ENCODE measurements at places on chromosomes 11 and 22. TPM values are rescaled to one million over a fixed set of nuclear protein-coding genes. Genes with fewer than 3 reads are reported as not detected.

- DNase-seq, result no peak
These were observed 36.9 kb downstream of the F2 start for GRCh38 chr11:46755962-46756361.

GRCh38 chr11:118353084-118353710, 6.2 kb upstream of the UBE4A start:
- peak; percentile 68 for DNase-seq

WNT11 gene
- 67.7 TPM for total RNA-seq

GRCh38 chr22:36224245-36224644, 15.1 kb downstream of the APOL2 start:
- no peak for DNase-seq

ZFTA gene
- total RNA-seq, result 35.2 TPM

- DNase-seq, result no peak
These were observed 29.8 kb downstream of the MUC6 start for GRCh38 chr11:1006762-1007161.

DNA sequence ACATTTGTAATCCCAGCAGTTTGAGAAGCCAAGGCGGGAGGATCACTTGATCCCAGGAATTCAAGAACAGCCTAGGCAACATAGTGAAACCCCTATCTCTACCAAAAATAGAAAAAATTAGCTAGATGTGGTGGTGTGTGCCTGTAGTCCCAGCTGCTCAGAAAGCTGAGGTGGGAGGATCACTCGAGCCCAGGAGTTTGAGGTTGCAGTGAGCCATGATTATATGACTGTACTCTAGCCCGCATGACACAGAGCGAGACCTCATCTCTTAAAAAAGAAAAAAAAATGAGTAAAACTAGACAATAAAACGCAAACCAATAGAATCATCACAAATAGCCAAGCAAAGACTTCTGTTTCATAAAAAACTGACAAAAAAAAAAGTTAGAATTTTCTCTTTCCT, 21.8 kb downstream of the NUCB2 start:
- no peak for DNase-seq

SELENOH gene
- 413 TPM for total RNA-seq

GRCh38 chr11:12066056-12066798, 44.2 kb upstream of the MICAL2 start:
- DNase-seq, result peak; percentile 85

GRCh38 chr11:102192349-102193066, 82.3 kb downstream of the YAP1 start:
- no peak for DNase-seq

- no peak for DNase-seq
These were observed 3.8 kb upstream of the CSNK2A3 start for GRCh38 chr11:11356842-11357241.

GRCh38 chr11:35295751-35296150, 123.6 kb downstream of the SLC1A2 start:
- DNase-seq, result no peak

- DNase-seq, result peak; percentile 17
These were observed 103.7 kb downstream of the VPREB1 start for GRCh38 chr22:22348127-22348814.

DTX4 gene
- total RNA-seq, result 22.6 TPM

DNA sequence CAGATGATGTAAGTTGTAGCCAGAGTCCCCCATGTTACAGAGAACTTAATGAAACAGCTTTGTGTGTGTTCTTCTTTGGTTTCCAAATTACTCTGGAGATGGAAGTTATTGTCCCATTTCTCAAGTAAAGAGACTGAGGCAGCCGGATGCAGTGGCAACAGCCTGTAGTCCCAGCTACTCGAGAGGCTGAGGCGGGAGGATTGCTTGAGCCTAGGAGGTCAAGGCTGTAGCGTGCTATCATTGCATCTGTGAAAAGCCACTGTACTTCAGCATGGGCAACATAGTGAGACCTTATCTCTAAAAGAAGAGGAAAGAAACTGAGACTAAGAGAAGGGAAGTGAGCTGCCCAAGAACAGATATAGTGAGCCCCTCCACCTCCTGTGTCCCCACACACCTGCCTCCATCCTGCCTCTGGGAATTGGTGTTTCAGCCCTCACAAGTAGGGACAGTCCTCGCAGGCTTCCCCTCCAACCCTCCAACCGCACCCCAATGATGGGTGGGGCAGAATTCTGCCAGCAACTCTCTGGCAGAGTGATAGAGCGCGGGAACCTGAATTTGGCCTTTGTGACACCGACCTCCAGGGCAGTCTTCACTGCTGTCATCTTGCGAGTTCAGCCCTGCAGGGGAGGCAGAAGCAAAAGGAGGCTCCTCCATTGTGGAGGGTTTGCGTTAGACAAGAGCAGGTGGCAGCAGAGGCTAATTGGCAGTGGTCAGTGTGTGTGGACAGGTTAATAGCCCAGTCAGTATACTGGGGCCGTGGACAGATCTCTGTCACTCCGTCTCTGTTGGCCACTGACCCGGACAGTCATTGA, 1.6 kb downstream of the PDXP start:
- DNase-seq, result no peak
